ENCODE measurements at places on chromosomes 16 and 17.

DNA sequence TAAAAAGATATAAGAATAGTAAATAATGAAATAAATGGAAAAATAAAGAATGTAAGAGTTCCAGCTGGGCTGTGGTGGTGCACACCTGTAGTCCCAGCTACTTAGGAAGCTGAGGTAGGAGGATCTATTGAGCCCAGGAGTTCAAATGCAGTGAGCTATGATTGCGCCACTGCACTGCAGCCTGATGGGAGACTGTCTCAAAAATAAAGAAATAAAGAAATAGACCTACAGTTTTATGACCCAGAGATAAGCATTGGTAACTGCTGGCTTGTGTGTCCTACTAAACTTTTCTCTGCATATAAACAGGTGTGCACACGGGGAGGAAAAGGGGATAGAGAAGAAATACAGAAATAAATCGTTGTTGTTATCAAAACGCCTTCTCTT is 7.8 kb upstream of the PDP2 start:
- DNase-seq = no peak

DNA sequence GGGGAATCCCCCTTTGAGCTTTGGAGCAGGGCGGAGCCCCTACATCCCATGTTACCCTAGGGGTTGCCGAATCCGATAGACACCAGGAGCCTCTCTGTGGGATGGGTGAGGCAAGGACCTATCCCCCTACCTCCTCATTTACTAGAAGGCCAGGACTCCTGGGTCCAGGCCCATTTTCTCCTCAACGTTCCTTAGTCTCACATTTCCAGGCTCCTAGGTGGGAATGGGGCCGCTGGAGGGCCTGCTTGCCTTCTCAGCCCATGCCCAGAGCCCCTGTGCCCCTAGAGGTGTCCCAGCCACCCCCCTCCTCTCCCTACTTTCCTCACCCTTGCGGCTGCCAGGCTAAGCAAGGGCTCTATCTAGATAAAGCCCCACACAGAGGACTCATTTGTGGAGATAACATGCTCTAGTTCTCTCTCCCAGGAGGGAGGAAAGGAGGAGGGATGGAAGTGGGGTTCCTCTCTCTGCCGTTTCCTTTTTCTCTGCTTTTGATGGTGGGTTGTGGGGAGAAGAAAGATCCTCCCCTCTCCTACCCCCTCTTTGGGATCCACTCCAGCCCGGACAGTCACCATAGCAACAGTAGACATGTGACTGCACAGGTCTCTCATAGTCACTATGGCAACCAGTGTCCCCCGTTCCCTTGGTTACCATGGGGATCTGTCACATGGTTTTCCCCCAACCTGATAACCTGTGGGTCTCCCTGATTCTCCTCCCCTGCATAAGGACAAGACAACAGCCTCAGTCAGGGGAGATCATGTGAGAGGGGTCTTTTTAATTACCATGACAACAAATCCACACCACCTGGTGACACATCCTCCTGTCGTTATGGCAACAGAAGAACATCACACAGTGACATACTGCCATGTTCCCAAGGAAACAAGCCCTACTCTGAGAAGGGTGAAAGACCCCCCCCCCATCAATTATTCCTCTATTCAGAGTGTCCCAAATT is 5.2 kb downstream of the CACNA1G start:
- DNase-seq = no peak

GRCh38 chr16:25151996-25152395 is 40.5 kb downstream of the LCMT1 start:
- no peak for DNase-seq

- no peak for DNase-seq
Measured at GRCh38 chr17:50728881-50729765, 9.7 kb downstream of the LUC7L3 start.

GRCh38 chr16:78005881-78006280 is 16.5 kb upstream of the CLEC3A start:
- DNase-seq = no peak
